ENCODE measurements at places on chromosomes 6 and 20.

GRCh38 chr6:97205966-97206365 lies 77.0 kb downstream of the MMS22L start:
- DNase-seq = no peak

DNA sequence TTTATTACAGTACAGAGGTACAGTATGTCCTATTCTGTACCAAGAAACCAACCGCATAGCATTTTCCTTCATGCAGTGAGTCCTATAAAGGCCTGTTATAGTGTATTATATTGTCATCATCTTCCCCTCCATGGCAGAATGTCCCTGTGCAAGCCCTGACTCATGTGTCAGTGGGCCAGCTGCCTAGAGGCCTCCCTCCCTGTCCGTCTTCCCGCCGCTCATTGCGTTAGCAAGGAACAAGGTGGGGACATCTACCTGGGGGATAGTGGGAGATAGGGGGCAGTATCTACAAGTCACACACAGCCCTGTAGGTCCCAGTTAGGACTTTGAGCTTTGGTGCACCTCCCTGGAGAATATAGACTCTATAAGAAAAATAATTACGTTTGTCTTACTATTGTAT lies 27.1 kb downstream of the ARFGEF2 start:
- DNase-seq = no peak

DNA sequence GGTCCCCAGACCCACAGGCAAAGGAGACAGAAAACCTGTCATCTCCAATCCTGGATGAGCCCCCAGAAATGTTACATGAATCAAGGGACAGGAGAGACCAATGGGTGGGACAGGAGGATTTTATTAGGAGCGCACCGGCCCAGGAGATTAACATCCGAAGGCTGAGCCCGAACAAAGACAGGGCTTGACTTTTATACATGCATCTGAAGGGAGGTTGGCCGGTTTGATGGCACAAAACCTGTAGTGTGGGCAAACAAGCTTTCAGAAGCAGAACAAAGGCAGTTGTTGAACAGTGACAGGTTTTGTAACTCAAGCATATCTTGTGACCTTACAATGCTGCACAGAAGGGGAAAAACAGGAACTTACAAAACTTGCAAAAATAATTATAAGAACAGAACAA lies 83.9 kb upstream of the GPR6 start:
- DNase-seq = no peak

DNA sequence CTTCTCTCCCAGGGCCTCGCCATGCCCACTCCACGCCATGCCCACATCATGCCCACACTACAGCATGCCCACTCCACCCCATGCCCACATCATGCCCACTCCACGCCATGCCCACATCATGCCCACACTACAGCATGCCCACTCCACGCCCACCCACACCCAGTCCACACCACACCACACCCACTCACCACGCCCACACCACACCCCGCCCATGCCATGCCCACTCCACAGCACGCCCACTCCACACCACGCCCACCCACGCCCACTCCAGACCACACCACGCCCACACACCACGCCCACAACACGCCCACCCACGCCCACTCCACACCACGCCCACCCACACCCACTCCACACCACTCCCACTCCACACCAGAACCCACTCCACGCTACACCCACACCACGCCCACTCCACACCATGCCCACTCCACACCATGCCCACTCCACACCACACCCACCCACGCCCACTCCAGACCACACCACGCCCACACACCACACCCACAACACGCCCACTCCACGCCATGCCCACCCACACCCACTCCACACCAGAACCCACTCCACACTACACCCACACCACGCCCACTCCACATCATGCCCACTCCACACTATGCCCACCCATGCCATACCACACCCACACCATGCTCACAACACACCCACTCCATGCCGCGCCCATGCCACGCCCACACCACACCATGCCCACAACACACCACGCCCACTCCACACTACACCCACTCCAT lies 88.6 kb downstream of the ERMARD start:
- no peak for DNase-seq

DNA sequence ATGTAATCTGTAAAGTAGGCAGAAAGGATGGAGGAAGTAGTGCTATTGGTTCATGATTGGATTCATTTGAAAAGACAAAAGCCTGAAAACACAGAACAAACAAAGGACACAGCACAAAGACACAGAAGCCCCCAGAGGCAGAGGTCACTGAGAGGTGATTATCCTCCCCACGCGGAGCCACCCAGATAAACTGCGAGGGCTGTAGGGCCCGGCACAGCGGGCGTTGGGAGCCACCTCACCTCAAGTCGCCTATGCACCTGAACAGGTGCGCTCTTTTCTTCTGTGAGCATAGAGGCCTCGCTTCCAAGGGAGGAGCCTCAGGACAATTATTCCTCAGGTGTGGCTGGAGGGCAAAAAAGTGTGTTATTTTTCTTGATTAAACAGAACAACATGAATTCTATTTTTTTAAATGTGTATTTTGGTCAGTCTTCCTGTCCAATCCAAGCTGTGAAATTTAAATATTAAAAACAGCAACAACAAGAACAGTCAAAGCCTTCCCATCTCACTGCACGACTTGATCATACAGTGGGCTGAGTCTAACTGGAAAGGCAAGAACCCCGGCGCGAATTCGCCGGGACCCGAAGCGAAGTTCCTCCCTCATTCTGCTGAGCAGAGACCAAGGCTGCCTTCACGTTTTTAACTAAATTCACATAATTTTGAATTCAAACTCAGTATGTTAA lies 205.3 kb downstream of the THBS2 start:
- no peak for DNase-seq
